ENCODE measurements at places on chromosomes 13 and 19. TPM values are rescaled to one million over a fixed set of nuclear protein-coding genes. Genes with fewer than 3 reads are reported as not detected.

Gene MEIS3
- not detected for total RNA-seq

DNA sequence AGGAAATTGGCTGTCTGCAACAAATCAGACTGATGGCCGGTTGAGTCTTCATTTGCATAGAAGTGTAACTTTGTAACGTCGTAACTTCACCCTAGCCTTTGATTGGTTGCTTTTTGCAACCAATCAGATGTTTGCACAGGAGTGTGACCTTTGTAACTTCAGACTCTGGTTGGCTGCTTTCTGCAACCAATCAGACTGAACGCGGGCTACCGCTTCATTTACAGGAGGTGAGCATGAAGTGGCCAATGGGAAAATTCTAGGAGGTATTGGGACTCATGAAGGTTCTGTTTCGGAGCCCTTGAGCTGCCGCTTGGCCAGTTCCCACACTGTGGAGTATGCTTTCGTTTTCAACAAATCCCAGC is 441 bp upstream of the ZNF559 start:
- H3K27ac ChIP-seq = peak overlapping the region; percentile 97
- peak overlapping the region; percentile 91 for H3K4me3 ChIP-seq
- no peaks in the 10 kb centered on the region for H3K27me3 ChIP-seq
- peaks cover 38% of the 10 kb centered on the region for H3K36me3 ChIP-seq
- H3K4me1 ChIP-seq = peaks cover 26% of the 10 kb centered on the region
- DNase-seq = peak; percentile 76

- no peaks in the 10 kb centered on the region for H3K36me3 ChIP-seq
- H3K4me3 ChIP-seq = no peak overlapping the region
- no peak for DNase-seq
- no peak overlapping the region for H3K27ac ChIP-seq
Measured at GRCh38 chr19:43207991-43208390, 2.6 kb upstream of the PSG4 start.

DNA sequence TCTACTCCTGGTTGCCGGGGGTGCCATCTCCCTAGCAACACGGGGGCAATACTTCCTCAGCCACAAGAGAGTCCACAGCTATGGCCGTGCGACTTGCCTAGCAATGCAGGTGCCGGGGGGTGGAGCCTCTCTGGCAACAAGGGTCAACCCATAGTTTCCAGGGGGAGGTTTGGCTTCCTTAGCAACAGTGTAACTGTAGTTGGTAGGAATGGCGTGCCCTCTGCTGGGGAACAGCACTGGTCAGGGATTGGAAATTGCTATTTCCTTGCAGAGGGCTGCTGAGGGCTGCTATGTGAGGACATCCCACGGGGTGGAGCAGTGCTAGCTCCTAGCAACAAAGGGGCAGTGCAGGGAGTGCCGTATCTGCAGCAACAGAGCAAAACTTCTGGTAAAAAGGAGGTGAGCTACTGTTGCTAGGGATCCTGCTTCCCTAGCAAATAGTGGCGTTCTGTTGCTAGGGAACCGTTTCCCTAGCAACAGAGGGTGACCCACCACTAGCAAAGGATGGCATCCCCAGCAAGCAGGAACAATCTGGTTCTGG is 7.0 kb upstream of the TMC4 start:
- no peaks in the 10 kb centered on the region for H3K27me3 ChIP-seq
- no peak overlapping the region for H3K27ac ChIP-seq
- no peak overlapping the region for H3K4me3 ChIP-seq
- peaks cover 21% of the 10 kb centered on the region for H3K36me3 ChIP-seq

DNA sequence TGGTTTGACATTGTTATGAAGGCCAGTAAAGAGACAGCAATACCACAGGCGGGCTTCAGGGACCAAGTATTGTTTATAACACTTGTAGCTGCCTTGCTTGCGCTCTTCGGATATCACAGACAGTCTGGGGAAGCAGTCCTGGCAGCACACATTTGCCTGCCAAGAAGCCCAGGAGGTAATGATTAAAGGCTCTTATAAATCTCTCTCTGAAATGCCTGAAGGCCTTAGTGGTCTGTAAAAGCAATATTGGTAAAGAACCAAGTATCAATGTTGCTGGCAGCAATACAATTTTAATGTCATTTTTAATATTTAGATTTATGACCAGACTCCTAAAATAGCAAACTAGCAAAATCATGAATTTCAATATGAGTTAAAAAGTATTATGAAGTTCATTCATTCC is 1312.4 kb downstream of the PCDH9 start:
- DNase-seq = no peak
- H3K27ac ChIP-seq = no peak overlapping the region
- H3K4me1 ChIP-seq = no peaks in the 10 kb centered on the region
- no peak overlapping the region for H3K4me3 ChIP-seq
- no peaks in the 10 kb centered on the region for H3K36me3 ChIP-seq

DNA sequence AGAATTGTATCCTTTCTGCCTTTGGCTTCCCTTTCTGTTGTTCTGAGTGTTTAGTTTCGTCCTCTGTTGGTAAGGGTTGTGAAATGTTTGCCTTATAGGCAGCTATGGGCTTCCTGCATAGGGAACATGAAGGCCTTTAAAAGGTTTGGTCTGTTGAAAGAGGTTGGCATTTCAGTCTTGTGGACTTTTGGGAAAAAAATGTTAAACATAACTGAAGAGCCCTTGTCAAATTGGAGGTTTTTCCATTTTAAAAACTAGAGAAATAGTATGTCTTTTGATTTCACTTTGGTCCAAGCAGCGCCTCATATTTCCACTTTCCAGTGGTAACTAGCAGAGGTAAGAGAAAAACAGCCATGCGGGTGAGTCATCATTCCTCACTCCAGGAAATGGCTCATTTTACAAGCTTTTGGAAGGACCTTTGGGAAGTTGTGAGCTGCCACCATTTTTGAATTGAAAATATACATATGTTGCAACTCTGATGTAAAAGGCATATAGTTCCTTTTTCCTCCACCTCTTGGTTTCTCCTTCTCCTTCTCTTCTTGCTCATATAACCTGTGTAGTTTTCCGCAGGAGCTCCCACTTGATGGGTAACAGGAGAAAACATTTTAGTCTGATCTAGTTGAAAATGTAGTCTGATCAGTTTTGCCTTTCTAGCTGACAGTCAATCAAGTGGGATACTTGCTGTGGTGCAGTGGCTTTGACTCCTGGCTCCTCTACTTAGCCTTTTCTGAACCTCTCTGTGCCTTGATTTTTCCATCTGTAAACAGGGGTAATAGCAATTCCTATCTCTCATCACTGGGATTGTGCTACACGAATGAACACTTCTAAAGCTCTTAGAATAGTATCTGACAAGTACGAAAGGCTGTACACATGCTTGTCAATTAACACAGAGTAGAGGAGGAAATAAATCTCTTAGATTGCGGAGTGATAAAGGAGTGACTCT is 23.0 kb downstream of the GPC6 start:
- no peak for DNase-seq
- H3K27me3 ChIP-seq = no peaks in the 10 kb centered on the region
- H3K36me3 ChIP-seq = no peaks in the 10 kb centered on the region
- H3K27ac ChIP-seq = no peak overlapping the region
- H3K4me1 ChIP-seq = no peaks in the 10 kb centered on the region

DNA sequence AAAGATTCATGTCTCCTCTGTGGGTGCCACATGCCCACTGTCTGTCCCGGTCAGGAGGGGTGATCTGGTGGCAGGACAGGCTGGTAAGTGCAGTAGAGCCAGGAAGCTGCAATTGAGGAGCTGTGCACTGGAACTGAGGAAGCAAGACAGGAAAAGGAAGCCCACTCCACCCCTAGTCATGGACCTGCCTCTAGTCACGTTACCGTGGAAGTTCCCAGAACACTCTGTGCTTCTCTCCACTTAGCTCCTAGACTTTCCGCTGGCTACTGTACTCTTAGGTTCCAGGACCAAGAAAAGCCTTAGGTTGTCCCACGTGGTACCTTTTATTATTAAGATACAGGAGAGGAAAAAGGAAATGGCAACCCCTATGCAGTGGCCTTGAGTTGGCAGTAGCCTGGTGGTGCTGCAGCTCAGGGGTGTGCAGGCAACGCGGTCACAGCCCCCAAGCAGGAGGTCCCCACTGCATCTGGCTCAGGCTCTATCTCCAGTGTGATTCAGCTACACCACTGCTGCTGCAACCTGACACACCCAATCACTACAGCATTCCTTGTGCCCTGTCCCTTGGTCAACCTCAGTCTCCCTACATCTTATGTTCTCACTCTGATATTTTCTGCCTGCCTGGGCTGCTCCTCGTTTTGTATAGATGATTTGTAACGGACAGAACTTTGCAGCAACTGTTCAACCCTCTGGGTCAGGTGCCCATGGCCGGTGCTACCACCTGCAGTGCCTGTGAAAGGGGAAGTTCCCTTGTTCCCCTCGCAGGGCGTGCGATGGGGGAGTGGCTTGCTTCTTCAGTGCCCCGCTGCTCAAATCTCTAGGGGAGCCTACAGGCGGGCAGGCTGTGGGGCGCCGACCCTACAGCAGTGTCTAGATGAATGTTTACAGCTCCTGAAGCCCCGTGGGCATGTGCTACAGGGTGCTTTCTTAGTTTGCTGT is 24.4 kb upstream of the GPR12 start:
- peak overlapping the region; percentile 28 for H3K27ac ChIP-seq
- peak; percentile 26 for DNase-seq
- H3K36me3 ChIP-seq = no peaks in the 10 kb centered on the region
- peak overlapping the region; percentile 73 for H3K4me3 ChIP-seq
- H3K27me3 ChIP-seq = no peaks in the 10 kb centered on the region

DNA sequence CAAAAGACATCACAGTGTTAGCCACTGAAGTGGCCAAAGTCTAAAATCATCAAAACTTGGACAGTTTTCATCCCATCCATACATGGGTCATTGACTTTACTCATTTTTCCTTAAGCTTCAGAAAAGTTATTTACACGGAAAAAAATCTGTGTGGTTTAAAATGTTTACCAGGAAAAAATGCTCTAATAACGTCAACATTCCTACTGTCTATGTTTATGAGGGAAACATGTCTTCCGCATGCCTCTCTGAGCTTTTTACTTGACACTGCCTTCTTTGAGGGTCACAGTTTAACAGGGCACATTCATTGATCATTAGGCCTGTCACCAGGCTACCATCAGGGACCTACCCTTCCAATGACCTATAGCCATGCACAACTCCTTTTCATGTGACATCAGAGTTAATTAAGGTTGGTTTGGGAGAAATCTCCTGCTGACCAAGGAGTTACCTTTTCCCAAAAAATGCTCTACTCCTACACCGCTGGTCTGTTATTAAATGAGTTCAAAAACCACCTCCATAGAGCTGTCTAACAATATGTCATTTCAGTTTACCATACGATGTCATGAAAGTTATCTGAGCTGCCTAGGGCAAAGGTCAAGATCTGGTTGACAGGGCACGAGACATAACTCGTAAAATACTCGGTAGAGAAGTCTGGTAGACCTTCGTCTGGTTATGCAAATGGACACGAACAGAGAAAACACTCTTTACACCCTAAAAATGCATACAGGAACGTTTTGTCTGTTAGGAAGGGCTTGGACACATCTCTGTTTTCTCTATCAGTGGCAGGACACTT is 17.8 kb downstream of the FLT1 start:
- H3K4me1 ChIP-seq = peaks cover 5% of the 10 kb centered on the region
- H3K36me3 ChIP-seq = no peaks in the 10 kb centered on the region
- DNase-seq = no peak
- H3K27me3 ChIP-seq = no peaks in the 10 kb centered on the region

GRCh38 chr19:7767487-7767886 is 4.4 kb downstream of the CLEC4M start:
- DNase-seq = no peak
- no peaks in the 10 kb centered on the region for H3K36me3 ChIP-seq
- no peak overlapping the region for H3K4me3 ChIP-seq
- peaks cover 18% of the 10 kb centered on the region for H3K27me3 ChIP-seq

DNA sequence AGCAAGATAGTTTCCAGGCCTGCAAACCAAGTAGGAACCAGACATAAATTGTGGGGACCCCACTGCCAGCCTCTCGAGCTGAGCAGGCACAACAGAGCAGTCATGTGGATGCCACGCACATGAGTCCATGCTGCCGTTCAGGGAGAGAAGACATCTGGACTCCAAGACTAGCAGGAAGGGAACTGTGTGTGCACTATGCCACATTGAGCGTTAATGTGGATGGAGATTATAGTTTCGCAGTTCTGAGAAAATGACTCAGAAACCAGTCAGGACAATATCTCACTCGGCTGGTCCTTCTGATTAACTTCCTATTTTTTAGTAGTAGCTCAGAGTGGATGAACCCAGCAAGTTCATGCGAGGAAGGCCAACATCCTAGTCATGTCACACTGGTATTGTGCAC is 124.9 kb downstream of the CRYL1 start:
- no peak overlapping the region for H3K4me3 ChIP-seq
- no peak for DNase-seq
- peaks cover 7% of the 10 kb centered on the region for H3K4me1 ChIP-seq
- no peaks in the 10 kb centered on the region for H3K36me3 ChIP-seq

All from activated CD8-positive, alpha-beta T cell treated with anti-CD3 and anti-CD28 coated beads for 36 hours (primary cell).